ENCODE measurements at places on chromosomes 5 and 9.

- no peak for DNase-seq
These were observed 22.1 kb downstream of the TYRP1 start for GRCh38 chr9:12715268-12715667.

GRCh38 chr9:97411789-97412625, at the start of gene TDRD7:
Gene TDRD7 (plus strand): TSS chr9:97412096. CDS start chr9:97428466, 16,370 bp downstream.
- DNase-seq: peak; percentile 89

DNA sequence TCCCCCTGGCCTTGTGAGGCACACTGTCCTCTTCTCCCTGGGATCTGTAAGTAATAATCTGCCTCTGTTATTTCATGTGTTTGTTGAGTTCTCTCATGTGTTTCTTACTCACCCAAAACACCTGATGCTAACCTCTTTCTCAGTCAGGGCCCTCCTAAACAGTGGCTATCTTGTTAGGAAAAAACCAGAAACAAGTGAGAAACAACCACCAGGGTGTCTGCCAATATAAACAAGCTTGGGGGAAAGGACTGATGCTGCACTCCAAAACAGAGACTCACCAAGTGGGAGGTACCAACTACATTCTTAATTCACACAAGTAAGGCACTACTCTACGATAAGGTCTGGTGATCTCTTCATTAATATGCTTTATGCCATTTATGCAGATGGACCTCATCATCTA, 564.4 kb downstream of the SEMA5A start:
- DNase-seq: no peak

- no peak for DNase-seq
These were observed 158.0 kb upstream of the FREM1 start for GRCh38 chr9:15068261-15068660.

DNA sequence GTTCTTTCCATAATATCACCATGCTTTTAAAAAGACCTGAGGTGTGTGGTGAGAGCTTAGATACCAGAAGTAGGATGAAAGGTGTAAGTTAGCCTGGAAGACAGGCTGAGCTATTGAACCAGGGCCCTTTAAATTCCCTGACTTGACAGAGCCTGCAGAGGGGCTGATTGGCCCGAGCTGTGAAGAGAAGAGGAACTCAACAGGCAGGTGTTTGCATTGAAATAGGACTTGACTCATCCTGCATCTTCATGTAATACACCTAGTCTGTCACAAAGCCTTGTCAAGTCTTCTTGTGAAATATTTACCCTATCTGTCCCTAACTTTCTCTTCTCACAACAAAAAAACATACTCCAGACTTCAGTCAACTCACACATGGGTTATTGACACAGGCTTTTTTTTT, 16.6 kb upstream of the ANP32B start:
- no peak for DNase-seq

DNA sequence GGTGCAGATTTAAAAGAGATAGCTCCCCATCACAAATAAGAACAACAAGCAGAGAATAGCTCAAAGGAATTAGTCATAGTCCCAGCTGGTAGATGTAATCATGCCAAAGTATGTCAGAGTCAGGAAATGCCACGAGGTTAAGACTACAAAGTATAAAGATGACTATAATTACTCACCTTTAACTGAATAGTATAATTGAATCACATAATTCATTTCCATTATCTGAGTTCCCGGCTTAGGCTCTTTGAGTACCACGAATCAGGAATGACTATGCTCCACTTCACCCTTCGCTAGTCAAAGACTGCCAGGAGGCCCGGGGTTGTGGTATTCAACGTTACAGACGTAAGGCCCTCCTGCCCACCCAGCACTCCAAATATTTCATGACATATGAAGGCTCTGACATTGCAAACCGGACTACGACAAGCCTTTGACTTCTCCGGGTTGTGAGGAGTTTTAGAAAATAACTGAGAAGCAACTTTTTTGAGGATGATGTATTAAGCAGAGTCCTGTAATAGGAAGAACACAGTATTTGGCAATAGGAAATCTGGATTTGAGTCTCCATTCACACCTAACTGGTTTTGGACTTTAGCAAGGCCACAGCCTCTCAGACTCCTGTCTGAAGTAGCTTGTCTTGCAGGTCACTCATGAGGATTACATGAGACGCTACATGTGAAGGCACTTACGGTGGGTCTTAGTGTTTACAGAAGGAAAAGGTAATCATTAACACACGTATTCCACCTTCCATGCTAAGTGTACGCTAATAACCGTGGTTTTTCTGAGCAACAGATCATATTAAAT, 64.6 kb downstream of the ENC1 start:
- no peak for DNase-seq

DNA sequence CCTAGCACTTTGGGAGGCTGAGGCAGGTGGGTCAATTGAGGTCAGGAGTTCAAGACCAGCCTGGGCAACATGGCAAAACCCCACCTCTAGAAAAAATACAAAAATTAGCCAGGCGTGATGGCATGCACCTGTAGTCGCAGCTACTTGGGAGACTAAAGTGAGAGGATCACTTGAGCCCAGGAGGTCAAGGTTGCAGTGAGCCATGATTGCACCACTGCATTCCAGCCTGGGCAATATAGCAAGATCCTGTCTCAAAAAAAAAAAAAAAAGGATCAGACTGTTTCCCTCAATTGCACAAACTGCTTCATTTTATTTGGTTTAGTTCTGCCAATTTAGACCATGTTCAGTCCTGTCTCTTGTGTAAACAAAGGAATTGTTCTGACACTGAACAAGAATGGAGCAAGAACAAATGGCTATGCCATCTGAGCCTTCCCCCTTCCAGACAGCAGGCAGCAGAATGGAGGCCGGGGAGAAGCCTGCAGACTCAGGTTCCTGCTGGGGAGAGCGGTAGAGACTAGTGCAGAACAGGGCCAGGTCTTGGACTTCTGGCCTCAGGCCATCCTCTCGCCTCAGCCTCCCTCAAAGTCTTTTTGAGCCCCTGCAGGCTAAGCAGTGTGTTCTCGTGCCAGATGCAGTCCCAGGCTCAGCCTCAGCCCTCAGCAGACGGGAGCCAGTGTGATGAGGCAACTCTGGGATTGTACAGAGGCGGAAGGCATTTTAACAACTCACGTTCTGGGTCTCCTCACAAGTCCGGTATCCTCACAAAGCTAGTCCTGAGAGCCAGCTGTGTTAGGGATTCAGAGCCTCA, 18.2 kb downstream of the HNRNPH1 start:
- no peak for DNase-seq

DNA sequence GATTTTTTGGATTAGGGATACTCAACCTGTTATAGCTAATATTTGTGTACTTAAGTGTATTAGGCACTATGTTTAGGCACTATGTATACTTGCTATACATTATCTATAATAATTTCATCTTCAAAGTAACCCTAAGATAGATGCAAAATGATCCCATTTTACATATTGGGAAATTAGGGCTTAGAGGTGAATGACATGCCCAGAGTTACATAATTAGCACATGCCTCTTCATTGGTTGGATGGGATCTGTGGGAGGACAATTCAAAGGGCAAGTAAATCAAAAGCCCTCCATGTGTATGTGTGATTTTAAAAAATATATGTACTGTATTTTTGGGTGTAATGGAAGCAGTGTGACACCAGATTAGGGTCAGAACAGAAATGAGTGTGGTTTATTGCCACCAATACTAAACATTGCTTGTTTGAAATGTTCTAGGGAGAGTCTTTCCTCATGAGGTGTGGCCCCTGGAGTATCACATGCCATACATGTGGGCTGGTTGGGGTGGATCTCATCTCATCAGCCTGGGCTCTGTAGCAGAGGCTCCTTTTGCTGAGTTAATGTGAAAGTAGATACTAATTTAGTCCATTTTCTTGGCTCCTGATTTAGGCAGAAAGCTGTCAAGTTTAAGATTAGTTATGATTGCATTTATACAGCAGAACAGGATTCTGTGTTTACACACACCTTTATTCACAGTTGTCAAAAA, 5.5 kb downstream of the C9orf85 start:
- DNase-seq: no peak

GRCh38 chr9:123725389-123725788, 204.5 kb downstream of the DENND1A start:
- DNase-seq: no peak

GRCh38 chr5:56054666-56055065, 59.9 kb upstream of the IL6ST start:
- no peak for DNase-seq

DNA sequence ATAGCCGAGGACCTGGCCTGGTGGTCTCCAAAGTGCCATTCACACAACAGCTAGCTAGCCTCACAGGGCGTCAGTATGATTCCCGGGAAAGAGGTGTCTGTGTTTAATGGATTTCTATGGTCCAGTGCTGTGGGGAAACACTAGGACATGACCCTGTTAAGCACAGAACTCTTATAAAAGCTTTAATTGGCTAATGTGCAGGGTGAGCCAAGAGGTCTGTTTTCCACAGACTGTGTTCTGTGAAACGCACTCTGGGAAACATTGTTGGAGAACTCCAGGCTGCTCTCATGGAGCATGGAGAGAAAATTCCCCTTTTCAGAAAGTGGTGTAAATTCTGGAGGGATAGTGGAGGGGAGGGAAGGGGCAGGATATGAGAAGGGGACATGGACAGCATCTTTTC, 331.4 kb downstream of the FBXL7 start:
- DNase-seq: no peak

Data from activated gamma-delta T cell (primary cell).